ENCODE measurements at places on chromosomes 11 and 22.
A peak's percentile ranks its signal among the peaks of the same experiment; 100 is the strongest.

DNA sequence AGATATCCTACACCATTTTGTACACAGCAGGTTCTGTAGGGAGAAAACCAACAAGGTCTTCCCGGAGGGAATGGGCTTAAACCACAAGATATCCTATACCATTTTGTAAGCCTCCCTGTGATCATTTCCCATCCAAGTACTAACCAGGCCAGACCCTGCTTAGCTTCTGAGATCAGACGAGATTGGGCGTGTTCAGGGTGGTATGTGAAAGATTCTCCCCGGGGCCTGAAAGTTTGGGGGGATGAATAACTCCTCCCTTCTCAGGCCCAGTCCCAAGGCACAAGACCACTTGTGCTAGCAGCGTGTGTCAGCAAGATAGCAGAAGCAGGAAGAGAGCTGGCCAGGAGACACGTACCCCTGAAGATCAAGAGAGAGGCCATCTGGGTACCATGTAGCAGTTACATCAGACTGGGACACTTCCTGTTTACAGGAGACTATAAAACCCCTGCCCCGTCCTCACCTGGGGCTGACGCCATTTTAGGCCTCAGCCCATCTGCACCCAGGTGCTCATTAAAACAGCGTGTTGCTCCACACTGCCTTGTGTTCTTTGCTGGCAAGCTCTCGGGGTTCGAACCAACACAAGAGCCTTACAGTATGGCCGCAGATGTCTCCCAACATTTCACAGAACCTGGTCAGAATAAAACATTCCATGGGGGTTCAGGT, 17.3 kb downstream of the MIF start:
- no peak for DNase-seq

DNA sequence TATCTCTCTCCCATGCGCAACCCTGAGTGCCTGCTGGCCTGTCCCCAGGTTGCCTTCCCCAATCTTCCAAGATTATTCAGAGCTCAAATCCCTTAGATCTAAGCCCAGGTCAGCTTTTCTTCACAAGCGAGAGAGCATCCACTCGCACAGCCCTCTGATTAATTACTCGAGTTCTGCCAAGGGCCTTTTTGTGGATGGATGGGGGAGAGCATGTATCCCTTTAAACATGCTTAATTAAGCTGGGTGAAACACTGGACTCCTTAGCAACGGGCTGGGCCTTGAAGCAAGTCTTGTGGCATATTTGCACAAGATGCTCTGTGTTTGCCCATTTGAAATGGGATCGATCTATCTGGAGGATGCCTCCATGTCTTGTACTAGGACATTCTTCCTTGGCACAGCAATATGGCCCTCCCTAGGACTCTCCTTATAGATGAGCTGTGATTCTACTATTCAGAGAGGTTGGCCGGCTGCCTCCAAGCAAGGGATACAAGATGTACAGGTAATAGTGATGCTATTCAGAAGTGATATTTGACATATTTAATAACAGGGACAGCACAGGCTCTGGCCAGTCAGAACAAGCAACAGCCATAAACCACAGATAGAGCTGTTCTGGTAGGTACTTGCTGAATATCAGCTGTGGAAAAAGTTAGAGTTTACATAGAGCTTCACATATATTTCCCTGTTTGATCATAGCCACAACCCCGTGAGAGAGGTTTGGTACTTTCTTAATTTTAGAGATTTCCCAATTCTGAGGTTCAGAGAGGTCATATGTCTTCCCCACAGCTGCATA, 125.6 kb downstream of the CSNK2A3 start:
- DNase-seq = no peak

DNA sequence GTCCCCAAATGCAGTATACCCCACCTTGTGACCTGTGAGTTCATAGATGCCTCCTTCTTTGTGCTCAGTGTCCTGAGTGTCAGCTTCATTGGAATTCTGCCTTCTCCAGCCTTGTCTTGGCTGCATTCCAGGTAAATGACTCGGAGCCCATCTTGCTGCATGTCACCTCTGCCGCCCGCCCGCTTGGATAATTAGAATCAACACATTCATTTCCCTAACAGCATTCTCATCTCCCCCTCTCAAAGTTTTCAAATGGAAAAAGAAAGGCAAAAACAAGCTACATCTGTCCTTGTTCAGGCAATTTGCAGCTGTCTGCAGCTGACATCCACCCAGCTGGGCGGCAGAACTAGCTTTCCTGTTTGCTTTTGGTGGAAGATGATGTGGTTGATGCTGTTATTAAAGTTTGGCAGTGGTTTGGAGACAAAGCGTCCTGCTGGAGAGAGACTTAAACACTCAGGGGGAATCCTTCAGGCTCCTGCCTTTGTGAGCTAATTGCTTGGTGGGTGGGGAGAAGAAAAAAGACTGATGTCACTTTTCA, 198.8 kb upstream of the SEZ6L start:
- no peak for DNase-seq

DNA sequence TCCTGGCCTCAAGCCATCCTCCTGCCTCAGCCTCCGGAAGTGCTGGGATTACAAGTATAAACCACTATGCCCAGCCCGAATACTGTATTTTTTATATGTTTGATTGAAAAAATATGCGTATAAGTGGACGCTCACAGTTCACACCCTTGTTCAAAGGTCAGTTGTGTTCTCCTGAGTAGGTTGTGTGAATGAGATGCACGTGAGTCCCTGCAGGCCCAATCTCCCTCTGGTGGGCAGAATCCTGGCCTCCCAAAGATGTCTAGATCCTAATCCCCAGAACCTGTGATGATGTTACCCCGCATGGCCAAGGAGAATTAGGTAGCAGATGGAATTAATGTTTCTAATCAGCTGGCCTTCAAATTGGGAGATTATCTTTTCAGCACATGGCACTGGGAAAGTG, 41.9 kb downstream of the CTTN start:
- DNase-seq = no peak

- no peak for DNase-seq
Measured at GRCh38 chr11:87020764-87021365, 16.9 kb upstream of the TMEM135 start.

DNA sequence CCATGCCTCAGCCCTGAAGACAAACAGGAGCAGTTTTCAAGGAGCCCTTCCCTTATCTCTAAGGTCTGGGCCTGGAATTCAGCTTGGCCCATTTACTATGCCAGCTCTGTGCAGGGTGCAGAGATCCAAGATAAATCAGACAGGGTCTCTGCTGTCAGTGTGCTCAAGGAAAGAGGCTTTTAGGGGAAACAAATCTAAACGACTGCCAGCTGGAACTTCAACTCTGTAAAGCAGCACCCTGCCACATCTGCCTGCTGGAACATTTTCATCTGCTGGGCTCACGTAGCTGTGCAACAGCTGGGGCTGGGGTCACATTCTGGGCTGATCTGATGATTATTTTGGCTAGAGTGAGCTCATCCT, 19.8 kb upstream of the EHF start:
- DNase-seq = no peak

- no peak for DNase-seq
Measured at GRCh38 chr11:8545698-8546366, 48.2 kb downstream of the STK33 start.

- DNase-seq = no peak
Measured at GRCh38 chr11:476416-476815, 26.3 kb downstream of the PTDSS2 start.

DNA sequence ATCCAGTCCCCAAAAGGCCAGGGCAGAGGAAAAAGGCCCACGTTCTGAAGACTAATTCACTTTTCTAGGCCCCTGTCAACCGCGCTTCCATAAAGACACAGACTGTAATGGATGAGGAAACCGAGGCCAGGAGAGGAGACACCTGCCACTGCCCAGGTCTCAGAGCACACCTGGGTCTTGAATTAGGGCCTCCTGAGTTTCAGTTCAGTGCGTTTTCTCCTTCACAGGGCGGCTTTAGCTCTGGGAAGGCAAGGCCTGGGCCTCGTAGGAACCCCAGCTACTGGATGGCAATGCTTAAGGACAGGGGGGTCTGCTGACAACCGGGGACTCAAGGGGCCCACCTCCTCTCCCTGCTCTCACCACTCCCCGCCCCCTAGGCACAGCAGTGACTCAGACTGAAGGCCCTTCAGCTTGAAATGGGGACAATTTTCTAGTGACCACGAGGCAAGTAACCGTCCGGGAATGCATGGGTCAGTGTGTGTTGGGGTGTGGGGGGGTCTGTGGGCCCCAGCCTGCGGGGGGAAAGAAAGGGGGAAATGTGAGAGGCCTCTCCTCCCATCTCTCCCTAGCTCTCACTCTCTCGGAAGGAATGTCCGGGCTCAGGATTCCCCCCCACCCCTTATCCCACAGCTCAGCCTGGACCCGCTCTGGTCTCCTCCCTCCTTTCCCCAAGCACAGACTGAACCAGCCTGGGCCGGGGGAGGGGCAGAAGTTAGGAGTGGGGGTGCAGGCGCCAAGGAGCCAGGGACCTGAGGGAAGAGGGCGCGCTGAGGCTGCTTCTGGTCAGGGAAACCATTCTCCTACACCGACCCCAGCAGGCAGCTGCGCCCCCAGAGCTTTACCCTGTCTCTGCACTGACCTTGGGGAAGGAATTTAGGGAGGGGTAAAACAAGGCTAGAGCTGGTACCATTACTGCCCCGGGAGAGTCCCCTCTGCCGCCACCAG, 17.2 kb downstream of the CREB3L1 start:
- DNase-seq = peak; percentile 96

GRCh38 chr11:6746086-6746618, 25.6 kb downstream of the OR2AG2 start:
- DNase-seq = no peak

- DNase-seq = no peak
Measured at GRCh38 chr22:48782811-48783511, 1044.7 kb downstream of the BRD1 start.

- no peak for DNase-seq
Measured at GRCh38 chr22:25696763-25697162, 45.2 kb upstream of the MYO18B start.

- DNase-seq = no peak
Measured at GRCh38 chr11:112863305-112863704, 97.9 kb upstream of the NCAM1 start.

- DNase-seq = no peak
Measured at GRCh38 chr11:33269822-33270221, 12.6 kb downstream of the HIPK3 start.

- DNase-seq = peak; percentile 77
Measured at GRCh38 chr11:33553486-33553885, 147.1 kb downstream of the C11orf91 start.

- peak; percentile 76 for DNase-seq
Measured at GRCh38 chr11:2196970-2197770, 25.6 kb upstream of the TH start.

DNA sequence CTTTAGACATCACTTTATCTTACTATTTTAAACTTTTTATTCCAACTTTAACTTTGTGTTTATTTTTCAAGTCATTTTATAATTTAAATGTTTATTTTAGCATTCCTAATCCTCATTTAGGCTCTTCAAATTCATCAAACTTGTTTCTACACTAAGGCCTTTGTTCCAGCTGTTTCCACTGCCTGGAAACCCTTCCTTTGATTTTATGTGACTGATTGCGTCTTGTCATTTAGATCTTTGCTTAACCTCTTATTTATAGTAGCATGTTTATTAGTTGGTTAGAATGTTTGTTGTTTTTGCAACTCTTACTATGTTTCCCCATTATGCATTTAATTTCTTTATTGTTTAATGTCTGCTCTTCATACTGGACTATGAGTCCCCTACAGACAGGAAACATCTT, 132.0 kb downstream of the FAM181B start:
- DNase-seq = no peak

- no peak for DNase-seq
Measured at GRCh38 chr11:121488170-121488569, 35.4 kb upstream of the SORL1-AS1 start.

- DNase-seq = peak; percentile 20
Measured at GRCh38 chr11:70220920-70221319, 17.8 kb downstream of the FADD start.

DNA sequence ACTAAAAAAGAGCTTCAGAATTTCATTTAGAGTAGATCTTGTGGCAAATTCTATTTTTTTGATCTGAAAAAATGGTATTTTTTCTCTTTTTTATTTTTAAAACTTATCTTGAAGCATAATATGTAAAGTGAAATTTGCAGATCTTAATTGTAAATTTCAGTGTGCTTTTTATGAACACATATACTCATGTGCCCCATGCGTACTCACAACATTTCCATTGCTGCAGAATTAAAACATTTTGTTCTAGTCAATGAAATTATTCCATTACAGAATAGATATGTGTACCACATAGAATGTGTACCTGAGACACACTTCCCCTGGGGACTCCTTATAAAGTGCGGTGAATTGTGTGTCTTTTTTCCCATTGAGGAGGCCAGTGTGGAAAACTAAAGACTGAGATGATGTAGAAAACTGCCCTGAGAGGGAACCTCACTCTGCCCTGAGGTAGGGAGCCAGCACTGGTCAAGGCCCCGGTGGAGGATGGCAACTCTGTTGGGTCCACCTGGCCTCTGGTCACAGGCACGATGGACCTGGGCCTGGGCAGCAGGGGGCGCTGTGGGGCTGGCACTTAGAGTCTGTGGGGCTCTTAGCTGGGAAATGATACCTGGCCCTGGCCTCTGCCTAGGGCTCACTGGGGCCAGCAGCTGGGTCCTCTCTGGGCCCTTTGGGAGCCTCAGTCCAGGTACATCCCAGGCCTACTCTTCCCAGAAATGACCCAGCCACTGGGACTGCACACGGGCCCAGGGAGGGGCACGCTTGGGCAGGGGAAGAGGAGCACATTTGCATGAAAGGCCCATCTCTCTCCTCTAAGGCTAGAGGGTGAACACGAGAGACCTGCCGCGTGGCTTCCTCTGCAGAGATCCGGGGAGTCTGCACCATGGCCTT, 77.9 kb upstream of the TOP3B start:
- DNase-seq = peak; percentile 51

DNA sequence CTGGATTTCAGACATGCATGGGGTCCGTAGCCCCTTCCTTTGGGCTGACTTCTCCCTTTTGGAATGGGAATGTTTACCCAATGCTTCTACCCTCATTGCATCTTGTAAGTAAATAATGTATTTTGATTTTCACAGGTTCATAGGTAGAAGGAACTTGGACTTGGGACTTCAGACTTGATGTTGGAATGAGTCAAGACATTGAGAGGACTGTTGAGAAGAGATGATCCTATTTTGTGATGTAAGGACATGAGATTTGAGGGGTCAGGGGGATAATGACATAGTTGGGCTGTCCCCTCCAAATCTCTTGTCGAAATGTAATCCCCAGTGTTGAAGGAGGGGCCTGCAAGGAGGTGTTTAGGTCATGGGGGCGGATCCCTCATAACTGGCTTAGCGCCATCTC, 933 bp upstream of the KRTAP5-10 start:
- DNase-seq = no peak

GRCh38 chr22:21632237-21632895, at the start of gene CCDC116:
TSS of gene CCDC116 (plus strand) at chr22:21632760. CDS start at chr22:21633182, 422 bp downstream.
- no peak for DNase-seq

- no peak for DNase-seq
Measured at GRCh38 chr22:33272871-33273270, 214.7 kb upstream of the SYN3 start.

DNA sequence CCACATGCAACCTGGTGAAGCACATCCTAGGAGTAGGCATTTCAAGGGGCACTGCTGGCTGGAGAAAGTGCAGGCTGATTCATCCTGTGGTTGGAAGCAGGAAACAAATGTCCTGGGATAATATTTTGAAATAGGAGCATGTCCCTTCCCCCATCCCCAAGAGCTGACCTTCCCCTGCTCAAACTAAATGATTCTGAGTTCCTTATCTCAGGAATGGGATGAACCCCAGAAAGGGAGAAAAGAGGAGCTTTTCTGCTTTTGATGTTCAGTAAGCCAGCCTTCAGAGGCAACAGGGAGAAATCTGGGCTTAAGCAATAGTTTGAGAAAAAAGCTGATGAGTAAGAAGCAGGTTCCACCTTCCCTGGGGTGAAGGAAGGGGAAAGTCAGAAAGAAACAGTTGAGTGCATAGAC, 19.5 kb upstream of the SPON1 start:
- peak; percentile 85 for DNase-seq

Measured in ELR (cell line).